Mammary epithelial cell (primary cell): ENCODE measurements at places on chromosomes 12 and 14. TPM values are rescaled to one million over a fixed set of nuclear protein-coding genes. Genes with fewer than 3 reads are reported as not detected.
A peak's percentile ranks its signal among the peaks of the same experiment; 100 is the strongest.

DNA sequence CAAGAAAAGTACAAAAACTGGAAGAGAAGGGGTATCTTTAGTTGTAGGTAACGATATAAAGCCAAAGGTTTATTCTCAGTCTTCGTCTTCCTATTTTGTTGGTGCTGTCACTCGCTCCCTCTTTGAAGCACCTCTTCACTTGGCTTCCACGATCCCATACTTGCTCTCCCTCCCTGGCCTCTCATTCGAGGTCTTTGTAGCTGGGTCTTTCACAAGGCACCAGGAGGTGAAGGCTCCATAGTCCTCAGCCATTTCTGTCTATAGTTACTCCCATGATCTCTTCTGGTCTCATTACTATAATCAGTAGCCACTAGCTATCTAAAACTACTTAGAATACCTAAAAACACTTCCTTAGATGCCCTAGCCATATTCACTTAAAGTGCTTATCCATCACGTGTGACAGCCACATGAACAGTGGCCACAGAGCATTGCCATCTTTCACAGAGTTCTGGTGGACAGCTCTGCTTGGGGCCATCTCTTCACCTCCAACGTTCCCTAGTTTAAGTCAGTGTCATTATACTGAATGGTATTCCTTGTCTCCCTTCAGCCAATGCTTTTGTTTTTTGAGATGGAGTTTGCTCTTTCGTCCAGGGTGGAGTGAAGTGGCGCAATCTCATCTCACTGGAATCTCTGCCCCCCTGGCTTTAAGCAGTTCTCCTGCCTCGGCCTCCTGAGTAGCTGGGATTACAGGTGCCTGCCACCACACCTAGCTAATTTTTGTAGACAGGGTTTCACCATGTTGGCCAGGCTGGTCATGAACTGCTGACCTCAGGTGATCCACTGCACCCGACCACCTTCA lies 57.1 kb downstream of the ATP2A2 start:
- DNase-seq = no peak

ESPL1 gene
- polyA plus RNA-seq = 10.0 TPM

GRCh38 chr12:107032266-107032665 lies 45.3 kb upstream of the MTERF2 start:
- DNase-seq = no peak

KRT74 gene
- polyA plus RNA-seq = 0.05 TPM

SYT1 gene
- polyA plus RNA-seq = 9.0 TPM

GZMH gene
- polyA plus RNA-seq = not detected

DNA sequence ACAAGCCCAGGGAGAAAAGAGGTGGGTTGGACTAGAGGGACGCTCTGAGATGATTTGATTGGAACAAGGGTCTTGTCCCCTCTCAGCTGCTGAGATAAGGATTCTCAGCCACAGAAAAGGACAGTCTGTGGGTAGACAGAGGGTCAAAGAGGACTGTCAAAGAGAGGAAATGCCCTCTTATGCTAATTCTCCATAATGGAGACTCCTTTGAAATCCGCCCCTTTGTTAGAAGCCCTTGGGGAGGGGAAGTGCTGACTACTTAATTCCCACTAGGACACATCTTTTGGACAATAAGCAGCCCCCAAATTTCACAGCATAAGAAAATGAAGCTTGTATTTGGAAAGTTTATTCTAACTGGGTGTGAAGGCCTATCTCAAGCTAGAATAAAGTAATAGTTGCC lies 176.6 kb downstream of the KTN1 start:
- no peak for DNase-seq

DNA sequence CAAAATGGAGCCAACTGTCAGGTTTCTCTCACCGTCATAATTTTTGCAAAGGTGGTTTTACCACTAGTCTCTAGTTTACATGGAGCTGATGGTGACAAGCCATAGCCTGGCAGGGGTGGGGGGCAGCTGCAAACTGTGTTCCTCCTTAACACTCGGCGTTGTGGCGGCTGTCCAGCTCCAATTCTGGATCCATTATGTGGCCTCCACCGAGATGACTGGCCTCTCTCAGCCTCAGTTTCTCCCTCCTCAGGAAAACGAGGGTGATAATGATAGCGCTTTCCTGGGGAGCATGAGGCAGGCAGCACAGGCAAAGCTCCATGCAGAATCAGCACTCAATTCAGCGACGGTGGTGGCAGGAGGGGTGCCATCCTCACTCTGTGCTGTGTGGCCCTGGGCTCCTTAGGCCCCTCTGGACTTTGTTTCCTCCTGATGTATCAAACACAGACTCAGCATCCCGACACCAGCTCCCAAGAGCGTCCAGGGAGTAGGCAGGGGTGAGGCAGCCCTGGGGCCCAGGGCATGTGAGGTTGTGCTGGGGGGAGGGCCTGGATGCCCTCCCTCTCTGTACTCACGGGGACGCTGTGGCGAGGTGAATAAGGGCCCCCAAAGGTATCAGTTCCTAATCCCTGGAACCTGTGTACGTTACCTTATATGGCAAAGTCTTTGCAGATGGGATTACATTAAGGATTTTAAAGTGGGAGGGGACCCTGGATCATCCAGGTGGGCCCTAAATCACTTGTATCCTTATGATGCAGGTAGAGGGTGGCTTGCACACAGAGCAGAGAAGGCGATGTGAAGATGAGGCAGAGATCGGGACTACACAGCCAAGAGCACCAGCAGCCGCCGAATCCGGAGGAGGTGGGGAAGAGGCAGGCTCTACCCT lies 46.8 kb upstream of the EIF5 start:
- DNase-seq = no peak

NEUROD4 gene
- polyA plus RNA-seq = not detected

GRCh38 chr14:39568809-39569538 lies 136.7 kb upstream of the FBXO33 start:
- DNase-seq = no peak

POTEM gene
- polyA plus RNA-seq = not detected

CIROP gene
- polyA plus RNA-seq = not detected

BCL11B gene
- polyA plus RNA-seq = 2.0 TPM

GRCh38 chr14:22848351-22849164 lies 12.2 kb downstream of the MMP14 start:
- peak; percentile 54 for DNase-seq

DNA sequence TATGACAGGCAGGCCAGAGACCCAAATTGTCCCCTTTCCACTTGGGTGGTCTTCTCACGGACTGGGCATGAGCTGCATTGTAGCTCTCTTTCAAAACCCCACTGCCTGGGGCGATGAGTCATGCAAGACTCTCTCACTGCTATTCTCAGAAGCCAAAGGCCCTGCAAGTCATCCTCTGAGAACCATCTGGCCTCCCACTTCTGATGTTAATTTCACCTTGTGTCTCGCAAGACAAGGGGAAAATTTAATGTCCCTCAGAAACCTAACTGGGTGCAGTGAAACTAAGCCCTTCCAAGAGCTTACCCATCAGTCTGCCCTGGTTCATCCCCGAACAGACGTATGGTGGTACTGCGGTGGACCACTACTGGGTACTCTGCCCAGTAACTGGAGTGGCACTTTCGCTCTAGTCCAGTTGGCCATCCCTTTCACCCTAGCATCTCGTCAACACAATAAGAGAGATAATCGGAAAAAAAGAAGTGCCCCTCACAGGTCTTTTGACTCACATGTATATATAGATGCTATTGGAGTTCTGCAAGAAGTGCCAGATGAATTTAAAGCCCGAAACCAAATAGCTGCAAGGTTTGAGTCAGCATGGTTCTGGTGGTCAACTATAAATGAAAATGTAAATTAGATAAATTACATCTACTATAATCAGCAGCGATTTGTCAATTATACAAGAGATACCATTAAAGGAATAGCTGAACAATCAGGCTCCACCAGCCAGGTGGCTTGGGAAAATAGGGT lies 31.3 kb upstream of the LALBA start:
- DNase-seq = peak; percentile 35

GRCh38 chr14:40523123-40523522 lies 1083.6 kb upstream of the LRFN5 start:
- DNase-seq = no peak

SLC17A8 gene
- not detected for polyA plus RNA-seq

- peak; percentile 75 for DNase-seq
Measured at GRCh38 chr12:111396726-111397445, 8.8 kb upstream of the SH2B3 start.

DNA sequence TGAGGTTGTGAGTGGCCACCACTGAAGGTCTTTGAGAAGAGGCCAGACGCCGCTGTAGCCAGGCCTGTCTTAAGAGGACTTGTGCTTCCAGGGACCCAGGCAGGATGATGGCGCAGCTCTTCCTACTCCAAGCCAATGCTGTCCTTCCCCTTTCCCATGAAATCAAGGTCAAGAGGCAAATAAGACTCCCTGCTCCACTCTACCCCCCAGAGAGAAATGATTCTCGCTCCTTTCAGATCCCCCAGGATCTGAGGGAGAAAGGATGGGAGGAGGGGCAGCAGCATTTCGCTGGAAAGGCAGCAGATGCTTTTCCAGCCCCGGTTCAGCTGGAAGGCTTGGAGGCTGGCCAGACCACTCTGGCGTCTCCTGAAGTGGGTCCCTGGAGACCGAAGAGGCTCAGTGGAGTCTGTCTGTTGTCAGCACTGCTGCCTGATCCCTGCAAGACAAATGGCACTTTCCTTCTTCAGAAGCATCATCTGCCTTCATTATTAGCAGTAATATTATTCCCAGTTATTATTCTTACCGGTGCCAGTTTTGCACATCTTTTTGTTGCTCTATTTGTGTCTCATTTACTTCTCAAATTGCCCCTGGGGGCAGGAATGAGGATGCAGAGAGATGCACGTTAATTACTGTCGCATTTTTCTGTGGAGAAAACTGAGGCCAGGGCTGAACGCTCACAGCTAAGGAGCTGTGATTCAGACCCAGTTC lies 51.4 kb downstream of the C14orf132 start:
- DNase-seq = no peak

DNA sequence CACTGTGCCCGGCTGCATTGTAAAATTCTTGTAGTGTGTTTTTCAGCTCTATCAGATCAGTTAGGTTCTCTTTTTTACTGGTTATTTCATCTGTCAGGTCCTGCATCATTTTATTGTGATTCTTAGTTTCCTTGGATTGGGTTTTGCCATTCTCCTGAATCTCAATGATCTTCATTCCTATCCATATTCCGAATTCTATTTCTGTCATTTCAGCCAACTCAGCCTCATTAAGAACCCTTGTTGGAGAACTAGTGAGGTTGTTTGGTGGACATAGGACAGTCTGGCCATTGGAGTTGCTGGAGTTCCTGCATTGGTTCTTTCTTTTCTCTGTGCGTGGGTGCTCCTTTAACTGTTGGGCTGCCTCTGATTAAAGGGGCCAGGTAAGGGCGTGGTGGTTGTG lies 5.6 kb upstream of the C1S start:
- no peak for DNase-seq
